BJ (cell line): ENCODE measurements at places on chromosomes 4 and X. TPM values are rescaled to one million over a fixed set of nuclear protein-coding genes. Genes with fewer than 3 reads are reported as not detected.

DNA sequence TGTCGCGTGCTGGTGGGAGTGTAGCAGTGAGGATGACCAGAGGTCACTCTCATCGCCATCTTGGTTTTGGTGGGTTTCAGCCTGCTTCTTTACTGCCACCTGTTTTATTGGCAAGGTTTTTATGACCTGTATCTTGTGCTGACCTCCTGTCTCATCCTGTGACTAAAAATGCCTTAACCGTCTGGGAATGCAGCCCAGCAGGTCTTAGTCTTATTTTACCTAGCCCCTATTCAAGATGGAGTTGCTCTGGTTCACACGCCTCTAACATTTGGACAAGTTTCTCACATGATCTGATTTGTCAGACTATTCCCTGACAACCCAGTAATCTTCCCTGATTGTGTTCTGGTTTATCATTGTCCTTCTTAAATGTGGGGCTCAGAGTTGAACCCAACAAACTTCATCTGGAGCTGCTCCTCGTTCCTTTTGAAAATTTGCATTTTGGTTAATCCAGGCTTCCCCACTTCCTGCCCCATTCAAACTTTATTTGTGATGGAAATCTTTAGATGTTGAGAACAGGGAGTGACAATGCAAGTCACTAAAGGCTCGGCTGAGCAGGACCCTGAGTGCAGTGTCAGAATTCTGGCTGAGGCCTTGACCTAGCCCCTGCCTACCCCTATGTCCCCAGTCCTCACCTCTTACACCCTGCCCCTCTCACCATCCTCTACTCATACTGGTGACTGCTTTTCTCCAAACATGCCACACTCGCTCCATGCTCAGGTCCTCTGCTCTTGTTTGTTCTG, 226.8 kb downstream of the STIM2 start:
- no peak for DNase-seq

DNA sequence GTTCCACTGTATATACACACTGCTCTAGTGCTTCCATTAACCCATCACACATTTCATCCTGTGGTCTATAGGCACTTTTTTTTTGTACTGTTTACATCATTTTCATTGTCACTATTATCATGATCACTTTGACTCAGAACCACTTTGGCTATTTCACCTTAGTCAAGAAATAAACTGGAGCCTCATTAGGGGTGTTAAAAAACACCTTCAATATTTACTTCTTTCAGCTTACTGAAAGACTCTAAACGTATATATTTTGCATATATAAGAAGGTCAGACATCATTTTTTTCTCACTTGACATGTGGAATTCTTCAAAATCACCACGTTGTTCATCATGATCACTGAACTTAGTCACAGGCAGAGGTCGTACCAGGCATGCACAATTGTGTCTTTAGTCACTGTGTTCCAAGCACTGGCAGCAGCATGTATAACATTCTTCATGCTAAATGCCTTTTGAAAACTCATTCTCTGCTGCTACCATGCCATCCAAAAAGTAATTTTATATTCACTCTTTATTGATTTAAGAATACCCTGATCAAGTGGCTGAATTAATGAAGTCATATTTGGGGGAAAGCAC, 229.2 kb upstream of the ARSJ start:
- DNase-seq: no peak

- no peak for DNase-seq
These were observed 1.5 kb downstream of the ELF4 start for GRCh38 chrX:130108647-130109428.

Gene NALF2
- polyA plus RNA-seq: not detected in 2 replicates

Gene FRMD7
- not detected in 2 replicates for polyA plus RNA-seq

- DNase-seq: no peak
These were observed 17.2 kb downstream of the RHOH start for GRCh38 chr4:40214038-40214437.

DNA sequence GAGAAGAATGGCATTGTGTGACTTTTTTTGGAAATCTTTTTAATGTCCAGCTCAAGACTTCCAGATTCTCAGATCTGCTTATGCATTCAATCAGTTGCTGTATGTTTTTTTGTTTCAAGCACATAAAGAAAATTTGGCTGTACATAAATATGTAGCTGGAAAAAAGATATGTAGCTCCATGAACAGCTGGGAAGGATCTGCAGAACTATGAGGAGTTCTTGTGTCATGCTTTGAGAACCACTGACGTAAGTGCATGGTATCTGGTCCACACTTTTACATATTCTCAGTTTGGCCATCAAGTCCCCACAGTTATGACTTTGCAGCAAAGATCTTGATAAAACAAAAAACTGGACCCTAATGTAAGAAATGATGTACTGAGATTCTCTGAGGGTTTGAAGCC, 165.9 kb downstream of the KIT start:
- DNase-seq: no peak

Gene MAGEA12
- not detected in 2 replicates for polyA plus RNA-seq

Gene RAI2
- 0.04 TPM in 1 of 2 replicates, not detected in the other for polyA plus RNA-seq

DNA sequence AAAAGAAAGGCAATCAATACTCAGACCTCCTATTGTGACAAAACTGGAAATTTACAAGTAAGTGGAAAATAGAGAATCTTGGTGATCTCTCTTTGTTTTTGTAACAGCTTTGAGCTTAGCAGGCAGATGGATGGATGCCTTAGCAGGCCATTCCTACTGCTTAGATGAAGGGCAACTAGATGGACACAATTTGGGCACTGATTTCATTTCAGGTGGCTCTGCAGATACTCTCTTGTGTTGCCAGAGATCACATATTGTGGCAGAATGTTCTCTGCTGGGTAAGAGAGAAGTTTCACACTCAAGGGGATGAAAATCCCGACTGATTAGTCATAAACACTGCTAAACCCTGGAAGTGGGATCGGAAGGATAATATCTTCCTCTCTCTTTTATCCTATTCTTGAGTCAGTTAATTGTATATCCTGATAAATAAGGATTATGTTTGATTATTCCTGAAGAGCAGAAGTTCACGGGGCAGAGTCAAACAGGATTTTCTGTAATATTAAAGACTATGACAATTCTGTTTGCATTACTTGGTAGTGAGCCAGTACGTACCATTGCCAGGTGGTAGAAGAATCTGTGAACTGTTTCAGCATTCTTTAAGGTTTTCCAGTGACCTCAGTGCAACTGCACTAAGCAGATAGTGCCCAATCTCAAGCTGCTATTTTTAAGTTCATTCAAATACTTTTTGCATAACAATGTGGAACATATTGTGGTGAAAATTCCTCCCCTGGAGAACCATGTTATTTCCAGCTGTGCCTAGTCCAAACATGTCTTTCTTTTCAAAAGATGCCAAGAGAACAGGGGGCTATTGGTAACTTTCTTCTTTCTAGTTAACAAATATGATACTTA, 974.3 kb downstream of the FSTL5 start:
- no peak for DNase-seq

Gene ODAPH
- polyA plus RNA-seq: not detected in 2 replicates

Gene GIMD1
- polyA plus RNA-seq: not detected in 2 replicates

- no peak for DNase-seq
These were observed 509.6 kb downstream of the PACRGL start for GRCh38 chr4:21209860-21210259.

Gene FGF13
- not detected in 2 replicates for polyA plus RNA-seq

DNA sequence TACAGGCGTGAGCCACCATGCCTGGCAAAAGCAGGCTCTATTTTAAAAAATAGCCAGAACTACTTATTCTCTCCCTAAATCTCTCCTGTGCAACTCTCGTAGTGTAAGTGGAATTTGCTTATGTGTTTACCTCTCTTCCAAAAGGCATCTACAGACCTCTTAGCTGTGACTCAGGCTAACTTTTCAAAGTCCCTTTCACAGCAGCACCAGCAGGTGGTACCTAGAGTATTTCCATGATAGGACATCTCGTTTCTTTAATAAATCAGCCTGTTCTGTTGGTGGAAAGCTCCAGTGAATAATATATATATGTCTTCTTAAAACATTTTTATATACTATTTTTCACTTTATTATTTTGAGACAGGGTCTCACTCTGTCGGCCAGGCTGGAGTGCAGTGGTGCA, 89.0 kb downstream of the NSUN7 start:
- DNase-seq: no peak

DNA sequence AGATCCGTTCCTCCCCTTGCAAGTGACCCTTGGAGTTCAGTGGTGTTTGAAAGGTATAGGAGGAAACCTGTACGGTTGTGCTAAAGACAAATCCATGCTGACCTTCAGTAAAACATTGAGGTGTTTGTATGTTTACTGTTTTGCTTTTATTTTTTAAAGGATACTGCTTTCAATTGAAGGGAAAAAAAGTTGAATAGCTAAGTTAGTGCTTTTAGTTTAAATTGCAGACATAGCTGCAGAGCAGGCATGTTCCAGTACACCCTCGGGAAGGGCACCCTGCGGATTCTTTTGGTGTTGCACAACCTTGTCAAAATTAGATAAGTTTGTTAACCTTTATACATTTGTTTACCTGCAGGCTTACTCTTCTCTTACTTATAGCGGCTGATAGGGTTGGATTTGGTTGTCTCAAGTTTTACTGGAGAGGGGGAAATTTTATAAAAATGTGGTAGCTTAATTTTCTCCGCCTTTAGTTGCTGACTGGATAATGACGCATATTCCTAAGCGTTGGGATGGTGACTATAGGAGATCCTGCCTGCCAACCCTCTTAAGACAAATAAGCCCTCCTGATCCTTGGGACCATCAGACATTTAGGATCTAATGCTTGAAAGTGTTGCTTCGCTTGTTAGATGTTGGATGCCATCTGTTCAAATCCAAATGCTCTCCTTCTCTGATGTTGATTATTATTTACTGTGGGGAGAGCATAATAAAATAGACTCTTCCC, 2.0 kb downstream of the RAPGEF2 start:
- no peak for DNase-seq

DNA sequence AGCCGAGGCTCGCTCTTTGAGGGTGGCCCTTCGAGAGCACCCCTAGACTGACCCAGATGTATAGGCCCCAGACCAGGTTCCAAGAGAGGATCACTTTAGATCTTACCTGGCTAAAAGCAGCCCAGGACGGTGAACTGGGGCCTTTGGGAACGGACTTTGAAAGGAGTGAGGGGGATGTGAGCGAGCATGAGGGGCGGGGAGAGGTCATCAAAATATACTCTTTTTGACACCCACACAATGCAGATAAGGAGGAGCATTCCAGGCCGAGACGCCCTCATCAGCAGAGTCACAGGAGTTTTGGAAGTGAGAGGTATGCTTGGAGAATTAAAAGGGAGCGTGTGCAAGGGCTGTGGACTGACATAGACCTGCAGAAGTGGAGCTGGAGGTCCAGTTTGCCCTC, 528 bp downstream of the NSDHL start:
- no peak for DNase-seq

Gene CCNA2
- polyA plus RNA-seq: 26.8 and 39.7 TPM in 2 replicates

GRCh38 chr4:18394656-18395055, 373.1 kb upstream of the LCORL start:
- no peak for DNase-seq

- no peak for DNase-seq
These were observed 3.1 kb downstream of the MGST2 start for GRCh38 chr4:139668658-139669201.

DNA sequence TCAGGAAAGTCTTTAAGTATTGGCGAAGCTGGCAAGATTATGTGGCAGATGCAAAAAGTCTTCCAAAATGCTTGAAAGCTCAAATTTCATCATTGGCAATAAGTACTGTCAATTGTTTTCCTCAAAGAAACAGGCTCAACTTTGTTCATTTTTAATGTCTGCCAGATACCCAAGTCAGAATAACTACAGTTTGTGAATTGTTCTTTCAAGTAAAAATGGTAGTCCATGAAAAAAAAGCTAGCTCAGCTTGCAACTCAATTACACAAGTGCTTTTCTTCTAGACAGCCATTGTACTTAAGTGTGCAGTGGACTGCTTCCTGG, 70.5 kb downstream of the AFF1 start:
- DNase-seq: no peak

- DNase-seq: no peak
These were observed 640.7 kb upstream of the ATOH1 start for GRCh38 chr4:93187892-93188291.

Gene ARMCX1
- polyA plus RNA-seq: 18.9 and 20.9 TPM in 2 replicates

- DNase-seq: peak; percentile 87
These were observed 345.1 kb upstream of the KLF3 start for GRCh38 chr4:38318737-38319455.

Gene NAT8L
- 0.02 and 0.04 TPM in 2 replicates for polyA plus RNA-seq

DNA sequence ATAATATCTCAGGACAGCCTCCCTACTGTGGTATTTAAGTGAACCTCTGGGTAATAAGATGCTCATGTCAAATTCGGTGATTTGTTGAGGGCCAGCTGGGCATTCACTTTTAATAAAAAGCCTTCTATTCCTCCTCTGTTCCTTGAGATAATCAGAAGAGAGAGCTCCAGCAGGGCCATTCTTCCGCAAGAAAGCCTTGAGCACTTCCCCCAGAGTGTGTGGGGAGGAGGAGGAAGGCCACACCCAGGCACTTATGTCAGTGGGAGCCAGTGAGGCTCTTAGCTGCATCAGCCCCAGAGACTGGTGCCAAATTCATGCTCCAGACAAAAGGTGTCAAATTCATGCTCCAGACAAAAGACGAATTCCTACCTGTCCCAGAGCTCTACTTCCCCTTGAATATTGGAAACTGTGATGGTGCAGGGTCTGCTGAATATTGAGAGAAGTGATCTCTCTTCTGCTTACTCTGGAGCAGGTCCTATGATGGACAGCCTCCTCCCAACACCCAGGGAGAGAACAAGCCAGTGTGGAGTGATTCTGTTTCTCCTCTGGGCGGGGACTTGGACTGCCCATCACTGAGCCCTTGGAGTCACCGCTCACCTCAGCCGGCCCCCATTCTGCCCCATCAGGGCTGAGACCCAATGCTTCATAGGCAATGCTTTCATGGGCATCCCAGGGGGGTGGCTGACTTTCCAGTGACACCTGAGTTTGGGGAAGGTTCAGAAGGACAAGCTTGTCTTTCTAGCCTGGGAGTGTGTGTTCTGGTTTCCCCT, 68.1 kb downstream of the FHDC1 start:
- no peak for DNase-seq

Gene AFAP1
- polyA plus RNA-seq: 28.9 and 48.5 TPM in 2 replicates

GRCh38 chr4:171007618-171008390, 805.4 kb upstream of the GALNTL6 start:
- DNase-seq: no peak

- DNase-seq: no peak
These were observed 72.8 kb downstream of the SLC9A7 start for GRCh38 chrX:46686003-46686645.

- DNase-seq: no peak
These were observed 18.5 kb downstream of the SUV39H1 start for GRCh38 chrX:48715072-48715471.

Gene POU3F4
- not detected in 2 replicates for polyA plus RNA-seq

- DNase-seq: no peak
These were observed 278 bp downstream of the CLOCK start for GRCh38 chr4:55546506-55546755.
